ENCODE measurements at places on chromosomes 3 and 15. TPM values are rescaled to one million over a fixed set of nuclear protein-coding genes. Genes with fewer than 3 reads are reported as not detected.

The SLC24A5 gene
- total RNA-seq: not detected

The DNAH12 gene
- 0.23 TPM for total RNA-seq

The FBLN2 gene
- total RNA-seq: 36.6 TPM

The TTC23 gene
- total RNA-seq: 22.1 TPM

The CD200R1L gene
- total RNA-seq: not detected

The ZBTB47 gene
- 9.3 TPM for total RNA-seq

The C3orf49 gene
- not detected for total RNA-seq

The IL20RB gene
- total RNA-seq: 22.0 TPM

The AMIGO3 gene
- 0.16 TPM for total RNA-seq

The DCBLD2 gene
- 243 TPM for total RNA-seq

DNA sequence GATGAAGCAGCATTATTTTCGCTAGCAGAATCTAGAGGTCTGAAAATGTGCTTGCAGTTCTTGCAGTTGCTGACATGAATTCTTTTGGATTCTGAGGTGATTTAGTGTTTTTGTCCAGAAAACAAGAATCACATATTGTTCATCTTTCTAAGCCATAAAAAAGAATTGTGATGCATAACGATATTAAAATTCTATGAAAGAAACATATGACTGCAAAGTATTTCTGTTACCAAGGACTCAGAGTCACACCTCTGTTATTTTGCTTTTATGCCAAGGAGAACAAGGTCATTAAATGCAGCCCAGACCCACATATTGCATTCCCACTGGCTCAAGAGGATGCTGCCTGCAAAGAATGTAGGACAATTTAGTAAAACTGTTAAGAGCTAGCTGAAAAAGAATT lies 299.8 kb upstream of the GPR149 start:
- DNase-seq: no peak
- H3K27ac ChIP-seq: no peak overlapping the region
- H3K36me3 ChIP-seq: no peaks in the 10 kb centered on the region
- H3K4me3 ChIP-seq: no peak overlapping the region
- H3K4me1 ChIP-seq: no peaks in the 10 kb centered on the region

DNA sequence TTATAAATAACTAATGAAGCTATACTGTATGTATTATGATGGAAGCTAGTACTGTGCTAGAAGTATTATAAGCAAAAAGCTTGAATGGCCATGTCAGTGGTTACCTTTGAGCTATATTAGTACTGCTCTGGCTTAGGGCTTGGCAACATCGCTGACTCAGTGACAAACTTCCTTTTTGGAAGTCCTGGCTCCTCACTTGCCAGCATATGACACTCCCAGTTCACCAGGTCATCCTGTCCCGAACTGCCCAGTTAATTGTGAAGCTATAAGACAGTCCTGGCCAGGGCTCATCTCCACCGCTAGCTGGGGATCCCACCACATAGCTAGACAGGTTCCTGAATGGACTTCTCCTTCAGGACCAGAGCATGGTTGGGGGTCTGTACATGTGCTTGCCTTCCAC lies 31.9 kb downstream of the RAB8B start:
- peaks cover 14% of the 10 kb centered on the region for H3K4me1 ChIP-seq
- DNase-seq: no peak
- no peaks in the 10 kb centered on the region for H3K27me3 ChIP-seq
- no peak overlapping the region for H3K4me3 ChIP-seq
- H3K27ac ChIP-seq: no peak overlapping the region

GRCh38 chr15:76860201-76860600 lies 44.9 kb downstream of the SCAPER start:
- DNase-seq: no peak
- H3K36me3 ChIP-seq: no peaks in the 10 kb centered on the region

DNA sequence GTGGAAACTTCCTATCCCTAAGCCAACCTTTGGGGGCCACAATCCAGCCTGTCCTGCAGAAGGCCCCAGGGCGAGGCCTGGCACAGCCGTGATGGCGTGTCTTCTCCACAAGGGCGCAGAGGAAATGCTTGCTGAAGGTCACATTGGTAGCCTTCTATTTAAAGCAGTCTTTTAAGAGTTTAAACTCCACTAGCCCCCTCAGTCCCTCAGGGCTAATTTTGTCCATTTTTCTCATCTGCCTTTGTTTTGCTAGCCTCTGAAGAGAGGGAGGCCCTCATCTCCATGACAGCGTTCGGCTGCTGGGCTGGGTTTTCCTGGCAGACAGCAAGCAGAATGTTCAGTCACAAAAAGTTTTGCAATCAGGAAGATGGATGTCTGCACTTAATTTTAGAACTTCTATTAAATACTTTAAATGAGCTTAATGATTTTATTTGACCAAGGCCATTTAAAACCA lies 40.8 kb downstream of the RARB start:
- peaks cover 6% of the 10 kb centered on the region for H3K36me3 ChIP-seq
- no peaks in the 10 kb centered on the region for H3K27me3 ChIP-seq
- H3K27ac ChIP-seq: no peak overlapping the region
- peak; percentile 64 for DNase-seq
- H3K4me1 ChIP-seq: peaks cover 30% of the 10 kb centered on the region

DNA sequence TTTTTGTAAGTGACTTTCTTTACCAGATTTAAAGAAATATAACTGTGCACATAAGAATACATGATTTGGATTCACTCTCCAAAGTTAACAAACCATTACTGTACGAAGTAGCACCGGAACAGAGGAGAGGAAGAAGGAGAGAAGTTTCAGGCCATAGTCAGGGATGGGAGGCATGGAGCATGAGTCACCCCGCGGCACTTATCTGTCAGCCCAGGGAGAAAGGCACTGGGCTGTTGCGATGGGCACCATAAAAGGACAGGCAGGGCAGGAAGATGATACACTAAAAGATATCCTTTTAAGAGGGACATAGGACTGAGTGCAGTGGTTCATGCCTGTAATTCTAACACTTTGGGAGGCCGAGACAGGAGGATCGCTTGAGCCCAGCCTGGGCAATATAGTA lies 37.0 kb downstream of the TTC23 start:
- H3K36me3 ChIP-seq: peaks cover 9% of the 10 kb centered on the region
- no peaks in the 10 kb centered on the region for H3K27me3 ChIP-seq
- peak; percentile 34 for DNase-seq
- H3K27ac ChIP-seq: no peak overlapping the region

DNA sequence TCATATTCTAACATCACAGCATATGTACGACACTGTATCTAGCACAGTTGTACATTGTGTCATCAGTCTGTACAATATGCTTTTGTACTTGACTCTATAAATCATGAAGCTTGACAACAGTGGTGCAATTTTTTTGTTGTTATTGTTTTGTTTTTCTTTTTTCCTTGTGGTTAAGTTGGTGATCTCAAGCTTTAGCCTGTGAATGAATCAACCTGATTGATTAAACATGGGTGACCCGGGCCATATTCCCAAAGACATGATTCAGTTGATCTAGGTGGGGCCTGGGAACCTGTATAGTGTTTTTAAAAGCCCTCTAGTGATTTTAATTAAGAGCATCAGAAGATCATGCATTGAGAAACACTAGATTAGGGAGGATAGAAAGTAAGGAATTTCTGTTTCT lies 101.8 kb upstream of the AADACL2 start:
- no peak overlapping the region for H3K27ac ChIP-seq
- no peaks in the 10 kb centered on the region for H3K27me3 ChIP-seq
- no peak for DNase-seq
- no peaks in the 10 kb centered on the region for H3K36me3 ChIP-seq

GRCh38 chr3:177606891-177607290 lies 409.6 kb upstream of the TBL1XR1 start:
- no peak for DNase-seq
- H3K36me3 ChIP-seq: no peaks in the 10 kb centered on the region
- H3K4me1 ChIP-seq: peaks cover 5% of the 10 kb centered on the region
- no peak overlapping the region for H3K27ac ChIP-seq
- H3K27me3 ChIP-seq: no peaks in the 10 kb centered on the region

GRCh38 chr15:89494941-89495637 lies 1.3 kb downstream of the RHCG start:
- no peak overlapping the region for H3K4me3 ChIP-seq
- H3K27me3 ChIP-seq: peaks cover 35% of the 10 kb centered on the region
- no peaks in the 10 kb centered on the region for H3K36me3 ChIP-seq

DNA sequence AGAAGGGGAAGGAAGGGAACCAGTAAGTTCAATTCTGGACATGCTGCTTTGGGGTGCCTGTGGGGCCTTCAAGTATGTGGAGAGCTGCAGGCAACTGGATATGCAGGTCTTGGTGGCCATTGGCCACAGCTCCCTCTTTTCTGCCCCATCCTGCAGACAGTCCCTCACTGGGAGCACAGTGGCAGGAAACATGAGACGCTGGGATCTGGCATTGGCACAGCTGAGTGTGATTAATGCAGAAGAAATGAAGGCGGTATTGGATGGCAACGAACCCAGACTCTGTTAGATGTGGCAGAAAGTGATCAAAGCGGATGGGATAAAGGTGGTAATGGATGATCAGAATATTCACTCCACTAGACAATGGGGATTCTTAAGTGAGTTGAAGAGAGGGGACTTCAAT lies 23.2 kb upstream of the VPS8 start:
- H3K27me3 ChIP-seq: no peaks in the 10 kb centered on the region
- no peaks in the 10 kb centered on the region for H3K36me3 ChIP-seq
- peak; percentile 23 for DNase-seq
- no peak overlapping the region for H3K27ac ChIP-seq
- H3K4me1 ChIP-seq: peaks cover 22% of the 10 kb centered on the region

- no peaks in the 10 kb centered on the region for H3K27me3 ChIP-seq
- no peak overlapping the region for H3K4me3 ChIP-seq
- no peaks in the 10 kb centered on the region for H3K36me3 ChIP-seq
Measured at GRCh38 chr15:57089815-57090495, 171.5 kb downstream of the TCF12 start.

DNA sequence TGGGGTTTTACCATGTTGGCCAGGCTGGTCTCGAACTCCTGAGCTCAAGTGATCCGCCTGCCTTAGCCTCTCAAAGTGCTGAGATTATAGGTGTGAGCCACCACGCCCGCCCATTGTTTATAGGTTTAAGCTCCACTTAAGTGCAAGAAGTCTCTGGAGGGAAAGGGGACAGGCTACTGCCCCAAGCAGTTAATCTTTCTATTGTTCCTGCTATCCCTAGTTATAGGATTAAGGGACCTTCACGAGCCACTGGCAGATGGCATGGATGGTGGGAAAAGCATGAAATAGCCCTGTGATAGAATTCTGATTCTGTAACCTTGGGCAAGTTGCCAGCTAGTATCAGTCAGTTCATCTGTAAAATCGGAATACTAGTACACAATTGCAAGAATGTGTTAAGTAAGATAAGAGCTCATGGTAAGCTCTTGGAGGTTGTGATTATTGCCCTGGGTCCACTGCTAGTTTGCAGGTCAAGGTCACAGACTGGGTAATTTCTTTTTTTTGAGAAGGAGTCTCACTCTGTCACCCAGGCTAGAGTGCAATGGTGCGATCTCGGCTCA lies 5.3 kb upstream of the RBPMS2 start:
- no peak overlapping the region for H3K4me3 ChIP-seq
- no peaks in the 10 kb centered on the region for H3K36me3 ChIP-seq
- DNase-seq: no peak

DNA sequence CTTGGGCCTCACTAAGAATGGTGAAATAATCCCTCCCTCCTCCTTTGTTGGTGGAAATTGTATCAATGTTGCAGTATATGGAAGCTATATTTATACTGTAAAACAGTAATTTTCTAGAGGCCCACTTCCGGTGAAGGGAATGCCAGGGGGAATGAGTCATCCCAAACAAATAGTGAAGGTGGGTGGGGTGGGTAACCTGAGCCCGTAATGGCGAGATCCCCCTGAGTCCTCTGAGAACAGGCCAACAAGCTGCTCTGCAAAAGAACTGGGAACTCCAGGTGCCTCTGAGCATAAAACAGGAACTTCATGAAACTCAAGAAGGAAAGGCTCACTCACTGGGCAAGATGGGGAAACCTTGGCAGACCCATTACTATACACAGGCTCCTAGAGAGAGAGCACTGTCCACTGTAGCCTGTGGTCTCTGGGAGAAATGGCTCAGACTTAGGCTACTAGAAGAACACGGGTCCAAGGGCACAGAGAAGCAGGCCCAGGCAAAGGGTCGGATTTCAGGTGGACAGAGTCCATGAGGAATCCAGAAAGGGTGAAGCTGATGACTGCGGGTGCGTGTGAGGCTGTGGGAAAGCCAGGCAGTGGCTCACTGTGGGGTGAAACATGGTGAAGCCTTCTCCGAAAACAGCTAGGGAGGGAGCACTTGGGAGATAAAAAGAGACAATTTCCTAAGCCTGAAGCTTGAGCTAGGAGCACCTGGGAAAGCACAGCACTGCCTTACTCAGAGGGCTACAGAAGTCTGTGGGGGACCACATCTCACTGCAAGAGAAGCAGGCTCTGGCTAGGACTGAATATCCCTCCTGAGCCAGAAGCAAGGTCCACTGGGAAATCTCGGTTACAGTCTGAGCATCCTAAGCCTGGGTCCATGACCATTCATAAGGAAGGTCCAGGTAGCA lies 19.8 kb downstream of the LARP6 start:
- peaks cover 13% of the 10 kb centered on the region for H3K4me1 ChIP-seq
- peak overlapping the region; percentile 19 for H3K4me3 ChIP-seq
- no peaks in the 10 kb centered on the region for H3K27me3 ChIP-seq
- DNase-seq: peak; percentile 79
- H3K27ac ChIP-seq: peak overlapping the region; percentile 63

DNA sequence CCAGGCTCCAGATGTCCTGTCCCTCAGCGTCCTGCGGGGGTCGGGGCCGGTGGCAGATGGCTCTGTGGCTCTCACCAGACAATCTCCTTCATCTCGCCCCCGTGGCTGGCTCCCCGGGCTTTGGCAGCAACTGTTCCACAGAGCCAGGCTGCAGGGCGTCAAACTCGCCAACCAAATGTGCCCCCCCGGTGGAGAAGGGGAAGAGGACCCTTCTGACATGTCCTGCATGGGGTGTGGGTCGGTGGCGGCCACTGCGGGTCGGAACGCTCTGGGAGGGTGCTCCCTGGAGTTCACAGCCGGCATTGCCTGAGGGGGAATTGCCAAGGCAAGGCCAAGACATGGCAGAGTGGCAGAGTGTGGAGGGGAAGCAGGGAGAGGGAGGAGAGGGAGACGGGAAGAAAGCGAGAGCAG lies 36.0 kb downstream of the BDH1 start:
- no peak overlapping the region for H3K4me3 ChIP-seq
- H3K27ac ChIP-seq: no peak overlapping the region
- DNase-seq: no peak
- H3K4me1 ChIP-seq: peaks cover 13% of the 10 kb centered on the region
- no peaks in the 10 kb centered on the region for H3K36me3 ChIP-seq
- no peaks in the 10 kb centered on the region for H3K27me3 ChIP-seq

GRCh38 chr15:60865507-60865906 lies 363.6 kb downstream of the RORA start:
- no peak overlapping the region for H3K4me3 ChIP-seq
- no peak for DNase-seq
- H3K27me3 ChIP-seq: no peaks in the 10 kb centered on the region
- no peak overlapping the region for H3K27ac ChIP-seq
